ENCODE measurements at places on chromosomes 4 and X.

DNA sequence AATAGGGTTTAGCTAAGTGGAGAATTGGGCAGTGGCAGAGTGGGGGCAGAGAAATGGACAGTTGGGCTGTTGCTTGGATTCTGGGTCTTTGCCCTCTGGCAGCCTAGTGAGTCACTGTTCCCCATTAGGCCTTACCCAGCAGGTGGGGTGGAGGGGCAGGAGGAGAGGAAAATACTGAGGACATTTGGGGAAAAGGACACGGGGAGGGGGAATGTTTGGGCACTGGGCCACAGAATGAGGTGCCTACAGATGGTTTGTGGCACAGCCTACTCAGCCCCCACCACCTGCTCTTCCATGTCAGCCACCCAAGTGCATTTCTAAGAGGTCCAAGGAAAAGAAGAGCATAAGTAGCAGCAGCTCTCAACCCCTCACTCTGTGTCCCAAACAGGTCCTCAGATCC, 13.0 kb downstream of the SLC16A2 start:
- DNase-seq, result peak; percentile 44

DNA sequence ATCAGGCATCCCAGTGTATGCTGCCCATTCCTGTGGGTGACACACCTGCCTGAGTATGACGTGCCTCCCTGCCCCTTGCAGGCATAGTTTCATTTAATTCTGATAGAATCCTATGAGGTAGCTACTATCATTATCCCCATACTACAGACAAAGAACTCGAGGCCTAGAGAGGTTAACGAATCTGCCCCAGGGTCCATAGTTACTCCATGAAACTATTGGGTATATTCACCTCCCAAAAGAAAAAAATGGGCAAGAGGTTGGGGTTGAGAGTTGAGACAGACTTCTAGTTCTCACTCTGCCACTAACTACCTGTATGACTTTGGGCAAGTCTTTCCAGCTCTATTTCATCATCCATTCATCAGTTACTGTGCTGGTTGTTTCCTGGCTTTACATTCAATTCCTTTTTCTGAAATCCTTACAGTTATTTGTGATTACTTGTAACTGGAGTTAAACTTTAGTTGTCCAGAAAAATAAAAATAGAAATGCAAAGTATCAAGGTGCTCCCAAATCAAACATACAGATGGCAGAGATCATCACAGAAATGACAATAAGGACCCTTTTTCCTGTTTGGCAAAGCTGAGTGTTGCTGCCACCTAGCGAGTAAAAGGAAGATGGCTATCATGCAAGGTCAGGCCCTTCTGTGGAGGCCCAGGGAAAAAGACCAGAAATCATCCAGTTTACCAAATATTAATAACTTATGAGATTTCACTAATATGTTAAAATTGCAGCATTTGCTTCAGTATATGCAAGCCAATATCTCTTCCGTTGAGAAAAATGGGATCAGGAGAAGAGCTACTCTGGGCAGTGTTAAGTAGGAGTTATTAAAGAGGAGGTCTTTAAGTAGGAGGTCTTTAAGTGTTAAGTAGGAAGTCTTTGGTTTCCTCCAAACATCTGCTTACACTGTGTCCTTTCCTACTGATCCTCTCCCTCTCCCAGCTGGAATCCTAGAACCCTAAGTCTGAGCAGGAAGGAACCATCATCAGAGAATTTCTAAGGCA, 17.1 kb upstream of the MAP7D3 start:
- DNase-seq, result peak; percentile 57

DNA sequence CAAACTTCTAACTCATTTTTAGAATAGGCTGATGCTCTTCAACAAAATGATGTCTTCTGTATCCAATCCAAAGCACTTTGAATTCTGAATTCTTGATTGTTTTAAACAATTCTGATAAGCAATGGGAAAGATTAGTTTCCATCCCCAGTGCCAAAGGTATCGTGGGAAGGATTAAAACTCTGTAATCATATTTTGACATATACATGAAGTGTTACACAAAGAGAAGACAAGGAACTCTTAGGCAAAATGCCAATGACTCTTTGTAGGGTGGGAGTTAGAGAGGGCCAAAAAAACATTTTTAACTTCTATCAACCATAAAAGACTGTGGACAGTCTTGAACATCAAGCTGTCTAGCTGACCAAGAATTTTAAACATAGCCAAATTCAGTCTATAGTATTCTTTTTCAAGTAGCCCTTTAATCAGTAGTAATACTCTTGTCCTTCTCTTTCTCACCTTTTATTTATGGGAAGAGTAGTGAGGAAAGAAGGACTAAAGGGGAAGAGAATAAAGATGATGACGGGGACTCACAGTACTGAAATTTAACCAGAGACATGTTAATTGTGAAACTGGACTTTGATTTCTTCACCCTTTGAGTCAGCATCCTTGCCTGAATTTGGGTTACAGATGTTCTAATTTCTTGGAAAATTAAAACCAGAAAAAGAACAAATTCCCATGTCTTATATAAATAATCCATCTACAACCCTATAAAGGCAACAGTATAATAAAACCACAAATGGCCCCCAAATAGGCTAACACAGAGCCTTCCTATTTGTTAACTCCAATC, 51.8 kb upstream of the VEGFD start:
- no peak for DNase-seq

GRCh38 chr4:86338521-86338920, 21.3 kb downstream of the MAPK10 start:
- no peak for DNase-seq

DNA sequence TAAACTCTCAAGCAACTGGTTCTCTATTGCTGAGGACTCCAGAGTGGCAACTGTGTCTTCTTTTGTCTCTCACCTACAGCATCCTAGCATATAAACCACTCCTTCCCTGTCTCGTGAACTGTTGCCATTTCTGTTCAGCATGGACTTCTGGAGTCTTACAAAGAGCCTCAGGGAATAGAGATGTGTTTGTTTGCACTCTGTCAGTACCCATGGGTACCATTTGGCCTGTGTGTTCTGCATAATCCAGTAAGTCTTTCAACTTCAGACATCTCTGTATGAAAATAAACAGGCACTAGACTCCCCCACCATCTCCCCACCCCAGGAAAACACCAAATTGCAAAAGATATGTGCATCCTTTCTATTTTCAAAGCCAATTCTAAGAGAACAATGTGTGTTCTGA, 1351.6 kb upstream of the PABPC4L start:
- peak; percentile 8 for DNase-seq

Data from cerebellar cortex (tissue), 1 donor.